Sigmoid colon (tissue), 7 donors: ENCODE measurements at places on chromosomes 1 and 21. TPM values are rescaled to one million over a fixed set of nuclear protein-coding genes. Genes with fewer than 3 reads are reported as not detected.

BRDT gene
- not detected for total RNA-seq

DNA sequence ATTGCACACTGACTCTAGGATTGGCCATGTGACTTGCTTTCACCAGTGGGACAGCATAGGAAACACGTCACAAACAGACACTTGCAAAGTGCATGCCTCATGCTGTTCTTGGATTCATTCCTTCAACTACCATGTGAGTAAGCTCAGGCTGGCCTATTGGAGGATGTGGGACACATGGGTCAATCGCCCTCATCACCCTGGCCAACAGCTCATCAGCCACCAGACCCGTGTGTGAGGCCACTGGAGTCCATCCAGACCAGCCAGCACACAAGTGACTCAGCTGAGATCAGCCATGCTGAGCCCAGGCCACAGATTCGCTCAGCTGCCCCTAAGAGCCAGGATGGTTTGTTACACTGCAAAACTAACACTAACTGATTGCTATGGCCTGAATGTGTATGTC is 216.1 kb upstream of the GRIK3 start:
- peaks cover 5% of the 10 kb centered on the region for H3K27me3 ChIP-seq
- DNase-seq: no peak
- H3K27ac ChIP-seq: no peak overlapping the region
- no peak overlapping the region for H3K4me3 ChIP-seq
- H3K4me1 ChIP-seq: no peaks in the 10 kb centered on the region

DNA sequence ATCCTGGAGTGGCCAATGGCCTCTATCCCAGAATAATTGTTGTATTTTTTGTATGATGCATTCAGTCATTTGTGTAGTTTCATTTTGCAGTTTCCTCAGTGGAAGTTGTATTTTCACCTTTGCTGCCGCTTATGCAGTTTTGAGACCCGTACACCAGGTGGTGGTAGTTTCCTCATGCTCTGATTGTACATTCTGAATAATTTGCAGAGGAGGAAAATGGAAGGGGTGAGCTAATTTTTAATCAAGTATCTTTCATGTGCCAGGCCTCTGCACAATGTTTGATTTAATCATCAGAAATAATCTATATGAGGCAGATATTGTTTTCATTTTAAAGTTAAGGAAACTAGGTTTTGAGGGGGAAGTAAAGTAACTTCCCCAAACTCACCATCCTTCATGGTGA is 29.5 kb downstream of the HLX start:
- no peak overlapping the region for H3K27ac ChIP-seq
- H3K4me3 ChIP-seq: no peak overlapping the region
- H3K27me3 ChIP-seq: no peaks in the 10 kb centered on the region
- no peaks in the 10 kb centered on the region for H3K4me1 ChIP-seq

DNA sequence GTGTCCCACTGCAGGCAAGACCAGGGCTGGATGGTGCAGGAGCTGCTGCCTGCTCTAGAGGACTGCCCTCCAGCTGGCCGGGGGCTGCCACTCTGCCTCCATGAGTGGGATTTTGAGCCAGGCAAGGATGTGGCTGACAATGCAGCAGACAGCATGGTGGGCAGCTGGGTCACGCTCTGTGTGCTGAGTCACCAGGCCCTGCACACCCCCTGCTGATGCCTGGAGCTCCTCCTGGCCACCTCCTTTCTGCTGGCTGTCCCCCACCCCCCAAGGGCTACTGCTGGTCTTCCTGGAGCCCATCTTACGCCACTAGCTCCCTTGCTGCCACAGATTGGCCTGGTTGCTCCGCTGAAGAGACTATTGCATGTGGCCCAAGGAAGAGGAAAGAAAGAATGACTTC is 3.9 kb upstream of the ZSCAN20 start:
- H3K4me3 ChIP-seq: no peak overlapping the region
- H3K27me3 ChIP-seq: no peaks in the 10 kb centered on the region
- H3K4me1 ChIP-seq: no peaks in the 10 kb centered on the region
- H3K36me3 ChIP-seq: no peaks in the 10 kb centered on the region

- peaks cover 23% of the 10 kb centered on the region for H3K36me3 ChIP-seq
- DNase-seq: peak; percentile 73
- H3K4me3 ChIP-seq: peak overlapping the region; percentile 85
These were observed 746 bp upstream of the POFUT2 start for GRCh38 chr21:45288441-45288841.

DNA sequence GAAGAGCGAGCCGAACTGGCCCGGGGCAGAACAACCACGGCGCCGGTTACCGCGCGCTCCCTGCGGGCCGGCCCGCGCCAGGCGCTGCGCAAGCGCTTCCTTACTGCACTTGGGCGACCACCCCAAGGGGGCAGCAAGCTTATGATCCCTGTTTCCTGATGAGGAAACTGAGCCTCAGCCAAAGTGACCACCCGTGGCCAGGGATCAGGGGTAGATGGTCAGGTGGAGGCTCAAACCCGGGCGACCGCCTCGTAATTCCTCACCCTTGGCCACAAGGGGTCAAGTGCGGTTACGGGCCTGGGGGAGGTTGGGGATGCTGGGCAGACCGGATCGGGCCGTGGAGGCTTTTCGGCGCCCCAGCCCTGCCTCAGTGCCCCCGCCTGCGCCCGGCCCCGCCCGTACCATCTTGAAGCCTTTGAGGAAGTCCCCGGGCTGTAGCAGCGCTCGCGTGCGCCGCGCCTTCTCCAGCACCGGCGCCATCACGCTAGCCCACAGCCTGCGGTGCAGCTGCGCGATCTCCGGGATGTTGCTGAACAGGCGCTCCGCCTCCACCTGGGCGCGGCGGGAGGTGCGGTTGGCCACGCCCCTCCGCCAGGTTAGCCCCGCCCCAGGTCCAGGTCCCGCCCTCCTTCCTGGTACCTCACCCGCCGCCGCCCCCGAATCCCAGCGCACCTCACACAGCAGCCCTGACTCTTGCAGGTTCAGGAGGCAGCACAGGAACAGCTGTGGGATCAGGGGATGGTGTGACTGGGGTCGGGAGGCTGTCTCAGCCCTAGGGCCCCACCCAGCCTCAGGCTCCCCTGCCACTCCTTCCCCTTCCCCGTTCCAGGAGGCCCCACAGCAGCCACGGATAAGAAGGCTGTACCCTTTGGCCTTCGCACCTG is 5.4 kb upstream of the TNFRSF25 start:
- H3K27me3 ChIP-seq: peaks cover 3% of the 10 kb centered on the region
- DNase-seq: no peak
- no peak overlapping the region for H3K27ac ChIP-seq
- H3K36me3 ChIP-seq: peaks cover 25% of the 10 kb centered on the region
- no peak overlapping the region for H3K4me3 ChIP-seq
- H3K4me1 ChIP-seq: no peaks in the 10 kb centered on the region

DNA sequence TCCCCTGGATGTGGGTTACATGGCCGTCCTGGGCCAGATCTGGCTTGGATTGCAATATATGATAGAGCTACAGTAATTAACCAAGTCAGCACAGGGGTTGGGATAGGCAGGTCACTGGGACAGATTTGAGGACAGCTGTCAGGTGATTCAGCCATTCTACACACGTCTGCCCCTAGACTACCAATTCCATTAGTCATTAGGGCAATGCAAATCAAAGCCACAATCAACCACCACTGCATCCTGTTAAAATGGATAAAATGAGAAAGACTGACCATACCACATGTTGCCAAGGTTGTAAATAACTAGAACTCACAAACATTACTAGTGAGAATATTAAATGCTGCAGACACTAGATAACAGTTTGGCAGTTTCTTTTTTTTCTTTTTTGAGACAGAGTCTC is 16.0 kb downstream of the C21orf58 start:
- no peaks in the 10 kb centered on the region for H3K36me3 ChIP-seq
- no peaks in the 10 kb centered on the region for H3K4me1 ChIP-seq
- DNase-seq: no peak

DNA sequence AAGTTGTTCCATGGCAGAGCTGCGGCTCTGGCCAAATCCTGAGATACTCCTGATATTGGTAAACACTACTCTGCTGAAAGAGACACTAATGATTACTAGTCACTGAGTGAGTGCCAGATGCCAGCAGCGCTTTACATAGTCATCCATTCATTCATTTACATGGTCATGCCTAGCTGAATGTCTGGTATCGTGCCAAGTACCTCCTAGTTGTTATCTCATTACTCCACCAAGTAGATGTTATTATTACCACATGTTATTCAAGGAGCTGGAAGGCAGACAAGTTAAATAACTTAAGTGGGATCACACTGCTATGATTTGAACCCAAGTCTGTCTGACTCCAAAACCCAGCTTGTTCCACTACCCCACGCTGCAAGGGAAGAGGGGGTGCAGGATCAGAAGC is 4.7 kb downstream of the OLFML2B start:
- H3K4me3 ChIP-seq: no peak overlapping the region
- peaks cover 58% of the 10 kb centered on the region for H3K36me3 ChIP-seq
- DNase-seq: no peak
- H3K4me1 ChIP-seq: peaks cover 36% of the 10 kb centered on the region
- H3K27me3 ChIP-seq: no peaks in the 10 kb centered on the region
- no peak overlapping the region for H3K27ac ChIP-seq

MAP3K21 gene
- 0.55 TPM for total RNA-seq

GFI1 gene
- total RNA-seq: 0.36 TPM

- no peaks in the 10 kb centered on the region for H3K27me3 ChIP-seq
- no peak overlapping the region for H3K27ac ChIP-seq
- DNase-seq: no peak
- no peaks in the 10 kb centered on the region for H3K4me1 ChIP-seq
- peaks cover 62% of the 10 kb centered on the region for H3K36me3 ChIP-seq
- no peak overlapping the region for H3K4me3 ChIP-seq
These were observed 31.8 kb downstream of the DBT start for GRCh38 chr1:100217834-100218233.

GBP6 gene
- total RNA-seq: not detected

ACTA1 gene
- total RNA-seq: not detected

DNA sequence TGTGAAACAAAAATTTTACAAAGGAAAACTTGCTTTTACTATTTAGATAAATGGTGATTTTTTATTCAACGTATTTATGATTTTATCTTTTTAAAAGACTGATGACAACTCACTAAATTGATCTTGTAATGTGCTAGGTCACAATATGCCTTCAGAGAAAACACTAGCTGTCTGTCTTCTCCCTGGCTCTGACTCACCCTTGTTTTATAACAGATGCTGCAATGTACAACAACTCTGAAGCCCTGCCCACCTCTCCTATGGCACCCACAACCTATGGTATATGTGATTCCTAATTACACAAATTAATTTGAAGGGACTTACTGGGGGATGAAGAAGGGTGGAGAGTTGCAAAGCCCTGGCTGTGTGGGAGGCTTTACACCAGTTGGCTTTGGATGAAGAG is 24.7 kb upstream of the HSD17B7 start:
- DNase-seq: no peak
- peaks cover 74% of the 10 kb centered on the region for H3K36me3 ChIP-seq
- H3K4me1 ChIP-seq: no peaks in the 10 kb centered on the region
- H3K27ac ChIP-seq: no peak overlapping the region

DNA sequence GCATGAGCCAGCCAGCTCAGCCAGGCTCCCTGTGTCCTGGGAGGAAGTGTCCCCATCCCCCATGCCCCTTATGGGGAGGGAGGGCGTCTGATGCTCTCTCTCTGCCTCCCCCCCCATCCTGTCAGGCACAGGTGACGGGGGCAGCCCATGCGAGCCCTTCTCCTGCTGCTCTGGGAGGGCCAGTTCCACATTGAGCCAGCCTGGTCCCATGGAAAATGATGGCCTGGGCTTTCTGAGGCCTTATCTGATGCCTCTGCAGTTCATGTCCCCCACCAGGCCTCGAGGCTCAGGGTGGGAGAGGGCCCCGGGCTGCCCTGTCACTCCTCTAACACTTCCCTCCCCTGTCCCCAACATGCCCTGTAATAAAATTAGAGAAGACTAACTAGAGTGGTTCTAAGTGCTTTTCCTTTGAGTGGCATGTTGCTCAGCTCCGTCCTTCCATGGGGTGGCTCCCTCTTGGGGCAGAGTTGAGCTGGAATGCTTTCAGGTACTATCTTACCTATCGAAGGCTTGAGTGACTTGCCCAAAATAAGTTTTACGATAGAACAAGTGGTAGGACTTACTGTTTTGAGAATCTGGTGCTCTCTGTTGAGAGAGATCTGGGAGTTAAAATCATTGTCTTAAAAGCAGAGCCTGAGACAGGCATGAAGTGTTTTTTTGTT is 1.8 kb upstream of the MTFR1L start:
- DNase-seq: no peak
- H3K4me3 ChIP-seq: no peak overlapping the region
- no peaks in the 10 kb centered on the region for H3K27me3 ChIP-seq

GRCh38 chr1:161265305-161265704 is 6.8 kb downstream of the PCP4L1 start:
- peaks cover 26% of the 10 kb centered on the region for H3K4me1 ChIP-seq
- no peak overlapping the region for H3K27ac ChIP-seq
- H3K4me3 ChIP-seq: no peak overlapping the region
- DNase-seq: no peak

DNA sequence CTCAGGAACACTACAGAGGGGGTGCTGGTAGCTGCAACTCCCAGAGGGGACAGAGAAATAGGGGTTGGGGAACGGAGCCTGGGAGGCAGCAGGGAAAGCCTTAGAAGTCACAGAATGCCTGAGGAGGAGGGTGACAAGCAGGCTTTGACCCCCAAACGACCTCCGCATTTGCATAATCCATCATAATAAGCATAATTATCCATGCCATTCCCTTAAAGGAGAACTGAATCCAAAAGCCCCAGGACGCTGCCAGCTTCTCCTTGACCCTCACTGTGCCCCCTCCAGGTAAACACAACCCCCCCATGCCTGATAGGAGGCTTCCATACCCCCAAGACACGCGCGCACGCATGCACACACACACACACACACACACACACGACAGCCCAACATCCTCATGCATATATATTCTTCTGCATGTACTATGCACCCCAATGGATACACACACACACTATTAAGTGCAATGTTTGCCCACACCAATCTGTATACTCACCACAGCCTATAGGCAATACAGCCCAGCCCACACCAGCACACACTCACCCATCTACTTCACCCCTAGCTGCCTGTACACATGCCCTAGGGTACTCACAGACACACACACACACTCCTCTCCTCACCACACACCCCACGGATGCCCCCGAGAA is 27.8 kb downstream of the SDC3 start:
- H3K4me1 ChIP-seq: peaks cover 96% of the 10 kb centered on the region
- H3K27me3 ChIP-seq: no peaks in the 10 kb centered on the region
- peak overlapping the region; percentile 25 for H3K27ac ChIP-seq
- no peak overlapping the region for H3K4me3 ChIP-seq

GRCh38 chr21:45071078-45071873 is 3.1 kb upstream of the ADARB1 start:
- no peaks in the 10 kb centered on the region for H3K36me3 ChIP-seq
- H3K27me3 ChIP-seq: no peaks in the 10 kb centered on the region
- peak; percentile 59 for DNase-seq
- H3K27ac ChIP-seq: no peak overlapping the region
- peaks cover 20% of the 10 kb centered on the region for H3K4me1 ChIP-seq

- DNase-seq: no peak
- H3K27ac ChIP-seq: no peak overlapping the region
- H3K36me3 ChIP-seq: no peaks in the 10 kb centered on the region
- H3K27me3 ChIP-seq: peaks cover 32% of the 10 kb centered on the region
- H3K4me1 ChIP-seq: peaks cover 12% of the 10 kb centered on the region
These were observed 4.0 kb upstream of the CDA start for GRCh38 chr1:20584890-20585289.

NLRP3 gene
- total RNA-seq: 3.1 TPM
